ENCODE measurements at places on chromosomes 11 and 22.

DNA sequence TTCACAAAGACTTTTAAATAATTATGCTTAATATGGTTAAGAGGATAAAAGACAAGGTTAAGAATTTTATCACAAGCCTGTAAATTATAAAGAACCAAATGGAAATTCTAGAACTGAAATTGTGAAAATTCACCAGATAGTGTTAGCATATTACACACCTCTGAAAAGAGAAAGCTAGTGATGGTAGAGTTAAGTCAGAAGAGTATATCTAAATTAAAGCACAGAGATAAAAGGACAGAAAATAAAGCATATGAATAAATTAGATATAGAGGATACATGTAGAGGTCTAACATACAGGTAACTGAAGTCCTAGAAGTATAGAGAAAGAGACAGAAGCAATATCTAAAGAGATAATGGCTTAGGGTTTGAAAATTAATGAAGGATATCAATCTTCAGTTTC is 4.2 kb upstream of the CLTCL1 start:
- no peak overlapping the region for H3K27ac ChIP-seq
- no peak overlapping the region for H3K4me3 ChIP-seq
- no peaks in the 10 kb centered on the region for H3K36me3 ChIP-seq

- H3K36me3 ChIP-seq, result no peaks in the 10 kb centered on the region
- DNase-seq, result no peak
- peak within 1 kb of the TSS; percentile 58 for H3K27ac ChIP-seq
- H3K27me3 ChIP-seq, result no peaks in the 10 kb centered on the region
- peaks cover 22% of the 10 kb centered on the region for H3K4me1 ChIP-seq
Observed at GRCh38 chr11:66291706-66292542, at the start of gene TMEM151A. Gene TMEM151A (plus strand): TSS chr11:66291894. CDS start chr11:66292014, 120 bp downstream.

- H3K27ac ChIP-seq, result no peak overlapping the region
- no peak for DNase-seq
- no peak overlapping the region for H3K4me3 ChIP-seq
- H3K27me3 ChIP-seq, result no peaks in the 10 kb centered on the region
- no peaks in the 10 kb centered on the region for H3K36me3 ChIP-seq
Observed at GRCh38 chr11:28257761-28258160, 149.6 kb downstream of the METTL15 start.

- no peak for DNase-seq
- no peaks in the 10 kb centered on the region for H3K27me3 ChIP-seq
- H3K4me3 ChIP-seq, result no peak overlapping the region
- H3K36me3 ChIP-seq, result no peaks in the 10 kb centered on the region
- H3K27ac ChIP-seq, result no peak overlapping the region
- peaks cover 4% of the 10 kb centered on the region for H3K4me1 ChIP-seq
Observed at GRCh38 chr11:6640985-6641701, 14.5 kb downstream of the DCHS1 start.

DNA sequence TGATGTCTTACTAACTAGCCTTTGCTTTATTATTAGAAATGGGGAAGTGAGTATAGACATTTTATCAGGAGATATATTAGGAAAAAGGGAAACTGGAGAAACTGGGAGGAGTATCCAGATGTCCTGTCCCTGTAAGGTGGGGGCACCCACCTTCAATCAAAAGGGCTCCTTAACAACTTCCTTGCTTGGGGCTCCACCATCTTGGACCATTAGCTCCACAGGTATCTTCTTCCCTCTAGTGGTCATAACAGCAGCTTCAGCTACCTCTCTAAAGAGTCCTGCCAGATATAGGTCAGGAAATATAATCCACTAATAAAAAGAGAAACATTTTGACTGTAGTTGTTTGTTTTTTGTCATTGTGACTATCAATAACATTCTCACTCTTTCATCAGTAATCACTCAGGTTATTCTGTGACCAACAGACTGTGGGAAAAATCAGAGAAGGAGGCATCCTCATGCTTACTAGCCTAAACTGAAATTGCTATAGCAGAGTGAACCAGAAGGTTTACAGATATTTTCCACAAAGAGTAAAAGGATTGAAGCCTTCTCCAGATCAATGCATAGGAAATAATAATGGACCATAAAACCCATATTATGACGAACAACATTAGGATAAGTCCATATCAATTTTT is 10.4 kb downstream of the OR51B4 start:
- H3K27me3 ChIP-seq, result no peaks in the 10 kb centered on the region
- H3K27ac ChIP-seq, result no peak overlapping the region
- peak; percentile 35 for DNase-seq
- H3K4me3 ChIP-seq, result no peak overlapping the region
- peaks cover 3% of the 10 kb centered on the region for H3K36me3 ChIP-seq

DNA sequence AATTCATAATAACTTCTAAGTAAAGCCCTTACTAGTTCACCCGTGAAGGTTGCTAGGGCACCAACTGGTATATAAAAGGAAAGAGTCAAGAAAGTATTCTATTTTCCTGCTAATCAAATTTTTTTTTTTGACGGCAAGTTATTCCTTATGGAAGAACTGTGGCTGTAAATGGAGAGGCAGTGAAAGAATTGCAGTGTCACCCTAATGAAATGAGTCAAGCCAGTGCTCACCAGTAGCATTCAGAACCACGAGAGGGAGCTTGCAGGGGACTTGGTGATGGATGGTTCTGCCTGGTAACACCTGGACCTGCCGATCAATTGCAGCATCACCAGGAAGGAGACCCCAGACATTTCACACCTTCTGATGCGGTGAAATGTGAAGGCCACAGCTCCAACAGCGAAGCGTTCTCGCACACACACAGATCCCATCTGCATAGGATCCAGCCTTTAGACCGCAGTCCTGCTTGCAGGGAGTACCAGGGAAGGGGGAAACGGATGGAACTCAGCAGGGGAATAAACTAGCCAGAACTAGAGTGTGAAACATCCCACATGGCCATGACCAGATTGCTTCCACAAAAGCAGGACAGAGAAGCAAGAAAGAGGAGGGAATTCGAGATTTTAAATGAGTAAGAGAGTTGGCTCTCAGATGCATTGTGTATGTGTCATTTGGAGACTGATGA is 326.2 kb downstream of the TBC1D22A start:
- no peaks in the 10 kb centered on the region for H3K4me1 ChIP-seq
- no peak overlapping the region for H3K27ac ChIP-seq
- DNase-seq, result no peak
- H3K27me3 ChIP-seq, result no peaks in the 10 kb centered on the region
- no peaks in the 10 kb centered on the region for H3K36me3 ChIP-seq
- H3K4me3 ChIP-seq, result no peak overlapping the region

DNA sequence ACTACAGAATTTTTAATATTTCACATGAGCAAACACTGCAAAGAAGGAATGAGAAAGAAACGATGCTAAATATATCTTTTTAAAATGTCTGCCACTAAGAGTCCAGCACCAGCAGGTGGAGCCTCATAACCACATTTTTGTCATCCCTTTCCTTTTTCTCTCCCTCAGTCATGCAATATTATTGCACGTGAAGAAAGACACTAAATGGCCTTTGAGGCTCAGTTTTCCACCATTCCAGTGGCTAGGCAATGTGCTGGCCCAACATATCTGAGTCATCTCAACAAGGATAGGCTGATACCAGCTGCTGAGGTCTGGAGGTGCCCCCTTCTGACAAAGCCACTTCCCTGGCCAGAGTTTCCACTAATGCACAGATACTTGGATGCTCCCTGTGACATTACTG is 1.8 kb downstream of the ALKBH8 start:
- DNase-seq, result peak; percentile 72
- H3K36me3 ChIP-seq, result no peaks in the 10 kb centered on the region
- peak overlapping the region; percentile 19 for H3K4me3 ChIP-seq
- H3K4me1 ChIP-seq, result peaks cover 35% of the 10 kb centered on the region
- peak overlapping the region; percentile 83 for H3K27ac ChIP-seq

Measured in HCT116 (cell line).